ENCODE measurements at places on chromosomes 2 and 18.

DNA sequence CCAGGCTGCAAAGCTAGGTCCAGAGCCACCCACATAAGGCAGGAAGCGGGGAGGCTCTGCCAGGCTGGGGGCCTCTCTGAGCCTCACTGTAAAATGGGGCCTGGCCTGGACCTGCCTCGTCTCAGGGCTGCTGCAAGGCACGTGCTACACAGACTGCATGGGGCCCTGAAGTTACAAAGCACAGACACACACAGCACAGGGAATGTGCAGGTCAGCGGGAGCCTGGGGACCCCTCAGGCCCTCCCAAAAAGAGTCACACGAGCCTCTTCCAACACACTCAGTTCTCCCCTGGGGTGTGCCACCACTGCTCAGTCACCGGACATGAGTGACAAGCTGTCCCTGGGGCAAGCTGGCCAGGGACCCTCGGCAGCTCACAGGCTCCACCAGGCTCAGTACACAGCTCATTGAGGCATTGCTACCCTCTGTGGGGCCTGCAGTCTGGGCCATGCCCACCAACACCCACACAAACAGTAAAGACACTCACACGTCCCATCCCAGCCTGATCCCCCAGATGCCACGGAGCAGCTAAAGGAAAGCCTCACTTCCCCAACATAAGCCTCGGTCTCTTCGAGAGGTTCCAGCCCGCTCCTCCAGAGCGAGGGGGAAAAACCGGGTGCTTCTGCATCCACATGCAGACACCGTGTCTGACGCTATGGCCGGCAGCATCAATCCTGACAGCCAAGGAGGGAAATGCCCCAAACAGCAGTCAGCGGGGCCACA, 33.7 kb downstream of the BOK start:
- DNase-seq = no peak

DNA sequence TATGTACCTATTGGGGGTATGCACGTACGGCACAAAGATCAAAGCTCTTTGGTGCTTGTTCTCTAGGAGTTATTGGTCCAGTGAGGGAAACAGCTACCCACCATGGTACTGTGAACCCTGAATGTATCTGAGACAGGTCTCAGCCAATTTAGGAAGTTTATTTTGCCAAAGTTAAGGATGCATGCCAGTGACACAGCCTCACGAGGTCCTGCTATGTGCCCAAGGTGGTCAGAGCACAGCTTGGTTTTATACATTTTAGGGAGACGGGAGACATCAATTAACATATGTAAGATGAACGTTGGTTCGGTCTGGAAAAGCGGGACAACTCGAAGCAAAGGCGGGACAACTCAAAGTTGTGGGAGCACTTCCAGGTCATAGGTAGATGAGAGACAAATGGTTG, 75.8 kb downstream of the SOWAHC start:
- no peak for DNase-seq

- DNase-seq = no peak
Observed at GRCh38 chr18:28771849-28772248, 594.9 kb upstream of the CDH2 start.

GRCh38 chr2:155377266-155377680, 678.8 kb downstream of the KCNJ3 start:
- peak; percentile 39 for DNase-seq

- DNase-seq = no peak
Observed at GRCh38 chr18:58076052-58076451, 32.0 kb downstream of the NEDD4L start.

GRCh38 chr18:25814841-25815458, 275.5 kb downstream of the SS18 start:
- DNase-seq = no peak

- no peak for DNase-seq
Observed at GRCh38 chr2:196501836-196502235, 137.7 kb upstream of the CCDC150 start.

DNA sequence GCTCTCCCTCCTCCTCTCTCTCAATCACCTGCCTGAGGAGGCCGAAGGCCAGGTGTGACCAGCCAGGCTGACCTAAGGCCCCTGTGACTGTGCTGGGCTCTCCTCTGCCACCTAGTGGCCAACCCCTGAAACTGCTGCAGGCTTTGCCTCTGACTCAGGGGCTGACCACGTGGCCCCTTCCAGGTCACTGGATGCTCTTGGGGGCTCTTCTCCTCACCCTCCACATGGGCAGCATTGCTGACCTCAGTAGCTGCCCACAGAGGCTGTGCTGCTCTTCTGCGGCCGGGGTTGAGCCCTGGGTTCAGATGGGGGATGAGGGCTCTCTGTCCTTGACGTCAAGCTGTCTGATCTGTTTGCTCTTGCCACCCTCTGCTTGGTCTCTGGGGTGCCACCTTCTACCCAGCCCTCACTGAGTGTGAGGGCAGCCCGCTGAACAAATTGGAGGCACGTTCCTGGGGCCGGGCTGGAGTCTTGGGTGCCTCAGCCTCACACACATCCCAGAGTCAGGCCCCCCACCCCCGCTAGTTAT, 122.7 kb downstream of the TWIST2 start:
- DNase-seq = peak; percentile 16

DNA sequence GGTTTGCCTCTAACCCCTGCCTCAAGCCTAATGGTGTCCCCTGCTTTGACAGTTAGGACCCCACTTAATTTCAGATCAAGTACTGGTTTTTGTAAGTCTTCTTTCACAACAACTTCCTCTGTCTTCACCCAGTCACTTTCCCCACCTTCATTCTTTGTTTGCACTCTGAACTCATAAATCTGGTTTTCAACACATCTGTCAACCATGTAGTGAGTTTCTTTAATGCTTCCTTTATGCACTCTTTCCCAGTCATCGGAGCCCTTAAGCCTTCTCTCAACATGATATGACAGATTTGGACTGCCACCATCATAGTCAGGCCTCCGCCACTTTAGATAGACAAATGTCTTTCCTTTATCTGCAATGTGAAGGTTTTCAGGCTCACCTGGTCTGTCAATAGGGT, 109.1 kb downstream of the PLEKHA3 start:
- no peak for DNase-seq

DNA sequence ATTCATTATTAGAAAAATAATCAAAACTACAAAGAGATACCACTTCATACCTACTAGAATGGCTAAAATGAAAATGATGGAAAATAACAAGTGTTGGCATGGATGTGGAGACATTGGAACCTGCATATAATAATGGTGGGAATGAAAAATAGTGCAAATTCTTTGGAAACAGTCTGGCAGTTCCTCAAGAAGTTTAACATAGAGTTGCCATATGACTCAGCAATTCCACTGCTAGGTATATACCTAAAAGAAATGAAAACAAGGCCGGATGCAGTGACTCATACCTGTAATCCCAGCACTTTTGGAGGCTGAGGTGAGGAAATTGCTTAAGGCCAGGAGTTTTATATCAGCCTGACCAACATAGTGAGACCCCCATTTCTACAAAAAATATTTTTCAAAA, 41.6 kb upstream of the ACYP2 start:
- no peak for DNase-seq

GRCh38 chr2:100196786-100197494, 54.5 kb upstream of the AFF3 start:
- DNase-seq = no peak

- DNase-seq = no peak
Observed at GRCh38 chr2:120037995-120038541, 25.2 kb downstream of the EPB41L5 start.

GRCh38 chr2:133293544-133294353, 274.5 kb downstream of the NCKAP5 start:
- DNase-seq = no peak
